A549 (cell line): ENCODE measurements at places on chromosomes 1 and 21.

- no peak for DNase-seq
Observed at GRCh38 chr1:1421147-1421906, at the start of gene ANKRD65. Gene ANKRD65, minus strand, starts transcription at chr1:1421276. Its CDS starts 271 bp downstream, at chr1:1421005.

- DNase-seq = peak; percentile 87
Observed at GRCh38 chr1:178031856-178032320, 62.0 kb upstream of the RASAL2 start.

DNA sequence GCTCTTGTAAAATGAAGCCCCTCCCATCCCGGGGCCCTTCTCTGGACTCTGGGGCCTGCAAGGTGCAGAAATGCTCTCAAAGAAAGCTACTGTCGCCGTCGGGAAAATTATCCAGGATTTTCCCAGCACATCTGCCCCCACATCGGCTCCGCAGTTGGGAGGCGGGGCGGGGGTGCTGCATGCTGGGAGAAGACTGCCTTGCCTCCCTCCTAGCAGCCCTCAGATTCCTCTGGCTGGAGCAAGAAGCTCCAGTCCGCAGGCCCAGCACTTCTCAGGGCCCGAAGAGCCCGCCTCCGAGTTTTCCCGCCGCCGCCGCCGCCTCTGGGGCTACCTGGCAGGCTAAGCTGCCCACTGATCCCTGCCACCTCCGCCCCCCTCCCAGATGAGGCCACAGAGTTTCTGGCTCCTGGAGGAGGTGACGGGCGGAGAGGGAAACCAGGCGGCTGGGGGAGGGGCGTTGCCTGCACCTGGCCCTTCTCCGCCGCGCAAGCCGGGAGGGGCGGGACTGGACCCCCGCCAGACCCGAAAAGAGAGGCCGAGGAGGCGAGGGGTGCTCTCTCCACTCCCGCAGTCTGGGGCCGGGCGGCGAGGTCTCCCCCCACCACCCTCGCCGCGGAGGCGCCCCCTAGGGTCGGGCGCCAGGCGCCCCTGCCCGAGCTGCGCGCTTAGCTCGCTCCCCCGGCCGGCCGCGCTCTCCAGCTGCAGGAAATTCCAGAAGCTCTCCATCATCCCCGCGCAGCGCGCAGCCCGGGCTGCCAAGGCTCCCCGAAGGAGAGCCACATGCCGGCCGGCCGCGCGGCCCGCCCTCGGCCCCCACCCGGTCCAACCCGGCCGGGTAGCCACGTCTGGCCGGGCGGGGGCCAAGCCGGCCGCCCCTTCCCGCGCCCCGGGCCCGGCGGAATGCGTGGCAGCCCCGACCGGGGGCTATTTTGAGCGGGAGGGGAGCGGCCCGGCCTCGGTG, 28.8 kb downstream of the AHDC1 start:
- peak; percentile 46 for DNase-seq

GRCh38 chr1:3033040-3033789, 11.9 kb downstream of the ACTRT2 start:
- no peak for DNase-seq

GRCh38 chr1:185824106-185824505, 89.9 kb downstream of the HMCN1 start:
- DNase-seq = no peak

DNA sequence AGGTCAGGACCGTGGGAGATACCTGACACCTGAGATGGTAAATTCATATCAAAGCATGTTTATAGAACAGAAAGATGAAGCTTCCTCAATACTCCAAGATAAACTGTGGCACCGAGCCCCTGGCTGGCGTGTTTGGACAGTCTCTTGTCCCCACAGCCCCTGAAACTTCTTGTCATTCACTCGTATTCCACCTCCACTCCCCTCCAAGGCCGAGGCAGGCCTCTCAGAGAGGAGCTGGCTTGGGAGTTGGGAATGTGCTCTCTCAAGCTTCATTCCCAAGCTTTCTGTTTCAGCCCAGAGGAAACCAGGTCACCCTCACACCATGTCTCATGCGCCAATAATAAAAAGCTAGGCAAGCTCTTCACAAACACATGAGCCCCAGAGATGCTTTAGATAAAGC, 86.1 kb downstream of the NPHP4 start:
- DNase-seq = no peak

- DNase-seq = peak; percentile 82
Observed at GRCh38 chr1:205631010-205631767, 622 bp downstream of the ELK4 start.

- no peak for DNase-seq
Observed at GRCh38 chr1:109404838-109405237, 7.1 kb upstream of the SORT1 start.

DNA sequence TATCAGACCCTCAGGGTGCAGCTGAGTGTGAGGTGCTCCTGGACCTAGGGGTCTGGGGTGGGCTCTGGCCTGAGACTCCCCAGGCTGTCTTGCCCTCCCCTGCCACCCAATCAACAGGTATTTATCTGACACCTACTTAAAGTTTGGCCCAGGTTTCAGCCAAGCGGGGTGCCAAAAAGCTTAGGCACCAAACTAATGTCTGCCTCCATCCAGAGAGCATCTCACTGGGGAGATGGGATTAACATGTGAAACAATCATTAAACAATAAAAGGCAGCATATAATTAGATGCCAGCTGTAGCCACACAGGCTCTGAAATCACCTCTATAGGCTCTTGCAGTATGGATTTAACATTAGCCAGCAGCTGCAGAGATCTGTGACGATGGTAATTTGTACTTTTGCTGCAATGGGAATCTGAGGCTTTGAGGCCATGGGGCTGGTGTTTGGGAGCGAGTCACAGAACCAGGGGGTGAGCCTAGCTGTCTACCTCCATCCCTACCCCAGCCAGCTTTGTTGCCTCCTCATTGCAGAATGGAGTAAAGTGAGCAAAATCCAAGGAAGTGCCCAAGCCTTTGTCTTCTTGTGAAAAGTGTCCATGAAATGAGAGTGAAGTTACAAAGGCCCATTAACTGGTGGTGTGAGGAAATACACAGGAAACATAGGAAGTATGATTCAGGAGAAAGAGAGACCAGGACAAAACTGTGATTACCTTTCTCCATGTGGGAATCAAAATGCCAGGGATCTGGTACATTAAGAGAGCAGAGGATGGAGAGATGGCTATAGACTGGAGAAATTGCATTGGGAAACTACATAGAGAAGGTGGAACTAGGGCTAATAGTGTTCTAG, 36.1 kb downstream of the EIF2D start:
- no peak for DNase-seq

- no peak for DNase-seq
Observed at GRCh38 chr1:88145752-88146151, 538.3 kb upstream of the PKN2 start.

DNA sequence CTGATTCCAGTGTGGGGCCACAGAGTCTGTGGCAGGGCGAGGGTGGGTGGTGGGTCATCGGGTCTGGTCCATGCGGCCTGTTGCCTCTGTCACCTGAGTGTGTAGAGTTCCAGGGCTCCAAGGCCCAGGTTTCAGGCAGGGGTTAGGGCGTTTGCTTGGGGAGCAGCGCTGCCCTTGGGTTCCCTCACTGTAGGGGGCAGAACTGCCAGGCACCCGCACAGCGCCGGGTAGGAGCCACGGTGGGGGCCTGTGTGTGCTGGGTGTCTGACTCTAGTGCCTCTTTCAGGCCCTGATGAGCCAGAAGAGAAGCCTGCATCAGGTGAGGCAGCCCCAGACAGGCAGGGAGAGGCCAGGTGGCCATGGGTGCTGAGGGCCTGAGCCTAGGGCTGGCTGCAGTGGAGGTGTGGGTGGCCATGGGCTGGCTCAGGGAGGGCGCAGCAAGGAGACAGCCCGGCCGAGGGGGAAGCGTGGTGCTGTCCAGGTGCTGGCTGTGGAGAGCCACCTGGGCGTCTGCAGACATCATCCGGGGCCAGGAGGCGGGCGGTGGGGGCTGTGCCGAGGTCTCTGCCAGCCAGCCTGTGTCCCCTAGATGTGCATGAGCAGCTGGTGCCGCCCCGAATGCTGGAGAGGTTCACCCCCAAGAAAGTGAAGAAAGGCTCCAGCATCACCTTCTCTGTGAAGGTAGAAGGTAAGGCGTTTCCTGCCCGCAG, 72.3 kb downstream of the TRIM11 start:
- DNase-seq = no peak

DNA sequence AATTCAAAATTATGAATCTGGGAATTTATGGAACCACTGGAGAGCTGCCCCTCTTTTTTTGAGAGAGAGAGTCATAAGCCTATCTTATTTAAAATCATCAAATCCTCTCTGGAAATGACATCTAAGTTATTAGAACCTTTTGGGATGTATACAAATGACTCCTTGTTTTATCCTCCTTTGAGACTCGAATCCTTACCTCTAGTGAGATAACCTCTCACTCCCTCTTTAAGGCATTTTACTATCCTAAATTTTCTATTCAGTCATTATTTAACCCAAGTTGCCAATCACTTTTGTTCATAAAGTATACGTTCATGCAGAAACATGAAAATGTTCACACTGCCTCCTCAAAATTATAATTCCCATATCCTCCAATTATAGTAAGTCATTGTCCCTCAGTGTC, 313.6 kb upstream of the C1orf87 start:
- no peak for DNase-seq

DNA sequence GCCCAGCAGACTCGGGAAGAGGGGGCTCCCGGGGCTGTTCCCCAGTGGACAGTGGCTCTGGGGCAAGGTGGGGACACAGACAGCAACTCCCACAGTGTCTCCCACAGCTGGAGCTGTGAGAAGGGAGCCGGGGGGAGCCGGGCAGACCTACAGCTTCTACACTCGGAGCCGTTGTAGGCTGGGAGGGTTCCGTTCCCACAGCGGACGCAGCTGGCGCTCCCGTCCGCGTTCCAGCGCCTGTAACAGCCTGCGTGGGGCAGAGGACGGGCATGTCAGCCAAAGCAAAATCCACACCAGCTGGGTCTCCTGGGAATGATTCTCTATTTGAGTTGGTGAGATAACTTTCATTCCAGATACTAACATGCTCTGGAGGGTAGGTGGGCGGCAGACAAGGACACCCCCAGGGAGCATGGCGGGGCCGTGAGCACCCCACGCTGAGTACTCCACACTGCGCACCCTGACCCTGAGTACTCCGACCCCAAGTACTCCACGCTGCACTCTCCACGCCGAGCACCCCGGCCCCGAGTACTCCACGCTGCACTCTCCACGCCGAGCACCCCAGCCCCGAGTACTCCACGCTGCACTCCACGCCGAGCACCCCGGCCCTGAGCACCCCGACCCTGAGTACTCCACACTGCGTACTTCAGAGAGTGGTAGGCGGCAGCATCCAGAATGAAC, 13.4 kb upstream of the RNF223 start:
- no peak for DNase-seq

DNA sequence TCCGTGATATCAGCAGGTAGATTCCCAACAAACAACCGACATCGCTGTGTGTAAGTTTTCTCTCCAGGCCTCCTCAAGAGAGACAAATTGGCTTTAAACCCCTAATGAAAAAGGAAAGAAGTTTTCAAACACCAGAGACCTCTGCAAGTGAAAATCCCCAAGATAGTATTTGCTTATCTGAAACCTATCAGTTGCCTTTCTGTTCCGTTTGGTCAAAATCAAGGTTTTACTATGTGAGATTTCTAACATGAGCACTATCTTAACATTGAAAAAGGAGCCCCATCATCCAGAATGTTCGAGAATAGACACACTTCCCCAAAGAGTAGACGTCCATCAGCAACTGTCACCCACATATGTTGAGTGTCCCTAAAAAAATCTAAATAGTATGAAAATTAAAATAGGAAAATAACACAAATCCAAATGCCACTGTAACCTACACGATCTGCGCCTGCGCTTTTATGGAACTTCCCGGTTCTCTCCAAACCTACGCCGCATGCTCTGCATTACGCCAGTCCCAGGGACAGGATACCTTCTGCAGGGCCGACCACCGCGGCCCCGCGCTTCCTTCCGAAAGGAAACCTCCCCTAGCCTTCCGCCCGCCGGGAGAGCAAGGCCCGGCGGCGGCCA, 1.4 kb downstream of the SFPQ start:
- DNase-seq = no peak

- DNase-seq = no peak
Observed at GRCh38 chr1:226481133-226481532, 67.4 kb upstream of the STUM start.

GRCh38 chr1:100629391-100629790, 90.2 kb upstream of the VCAM1 start:
- DNase-seq = no peak

DNA sequence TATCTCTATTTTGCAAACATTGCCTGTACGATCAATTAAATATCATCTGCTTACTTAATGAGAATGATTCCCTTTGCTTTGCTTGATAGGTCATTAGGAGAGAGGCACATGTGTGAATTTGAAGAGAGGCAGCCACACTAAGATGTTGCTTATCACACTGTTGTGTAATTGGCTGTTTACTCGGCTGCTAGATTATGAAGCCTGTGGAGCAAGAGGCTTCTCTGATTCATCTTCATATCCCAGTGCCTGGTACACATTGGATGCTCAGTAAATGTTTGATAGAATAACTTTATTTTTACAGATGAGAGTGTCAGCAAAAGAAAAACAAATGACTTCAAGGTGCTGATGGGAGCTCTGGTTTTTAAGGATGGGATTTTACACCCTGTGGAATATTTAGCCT, 156.2 kb upstream of the C8B start:
- DNase-seq = no peak

- DNase-seq = no peak
Observed at GRCh38 chr1:82978461-82979324, 1020.2 kb downstream of the TTLL7 start.

DNA sequence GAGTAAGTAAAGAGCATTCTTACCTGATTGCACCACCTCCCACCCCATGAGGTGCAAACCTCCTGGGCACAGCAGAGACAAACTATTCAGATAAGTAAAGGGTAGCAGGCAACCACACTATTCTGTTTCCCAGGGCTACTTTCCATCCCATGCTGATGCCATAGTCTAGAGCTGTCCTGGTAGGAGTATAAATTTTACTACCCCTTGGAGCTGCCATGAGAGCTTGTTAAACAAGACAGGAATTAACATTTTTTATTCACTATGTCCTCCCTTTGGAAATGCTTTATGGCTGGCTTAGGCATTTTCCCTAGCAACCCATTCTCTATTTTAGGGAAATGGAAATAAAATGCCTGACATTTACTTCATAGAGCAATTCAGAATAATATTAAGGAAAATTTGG, 324.6 kb upstream of the USP25 start:
- DNase-seq = no peak

DNA sequence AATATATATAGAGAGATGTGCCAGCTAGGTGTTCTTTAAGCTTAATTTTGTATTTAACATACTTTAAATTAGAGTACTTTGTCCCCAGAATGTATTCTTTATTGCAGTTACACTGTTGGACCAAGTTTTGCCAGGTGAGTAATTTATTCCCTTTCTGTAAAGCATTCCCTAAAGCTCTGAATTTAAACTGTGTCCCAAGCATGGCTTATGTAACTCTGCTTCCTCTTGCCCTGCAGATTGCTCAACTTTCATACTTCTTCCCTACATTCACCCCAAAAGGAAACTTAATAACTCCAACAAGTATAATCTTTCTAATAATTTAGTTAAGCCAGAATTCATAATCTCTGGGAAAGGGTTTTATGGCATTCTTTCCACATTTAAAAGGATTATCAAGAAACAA, 5.6 kb downstream of the LYPLAL1 start:
- DNase-seq = no peak
